DMS79 treated with DMSO at 0.1 percent for 48 hours (cell line): ENCODE measurements at places on chromosomes 7 and 10.

GRCh38 chr10:89242345-89242684, 9.3 kb downstream of the LIPA start:
- no peak for DNase-seq

DNA sequence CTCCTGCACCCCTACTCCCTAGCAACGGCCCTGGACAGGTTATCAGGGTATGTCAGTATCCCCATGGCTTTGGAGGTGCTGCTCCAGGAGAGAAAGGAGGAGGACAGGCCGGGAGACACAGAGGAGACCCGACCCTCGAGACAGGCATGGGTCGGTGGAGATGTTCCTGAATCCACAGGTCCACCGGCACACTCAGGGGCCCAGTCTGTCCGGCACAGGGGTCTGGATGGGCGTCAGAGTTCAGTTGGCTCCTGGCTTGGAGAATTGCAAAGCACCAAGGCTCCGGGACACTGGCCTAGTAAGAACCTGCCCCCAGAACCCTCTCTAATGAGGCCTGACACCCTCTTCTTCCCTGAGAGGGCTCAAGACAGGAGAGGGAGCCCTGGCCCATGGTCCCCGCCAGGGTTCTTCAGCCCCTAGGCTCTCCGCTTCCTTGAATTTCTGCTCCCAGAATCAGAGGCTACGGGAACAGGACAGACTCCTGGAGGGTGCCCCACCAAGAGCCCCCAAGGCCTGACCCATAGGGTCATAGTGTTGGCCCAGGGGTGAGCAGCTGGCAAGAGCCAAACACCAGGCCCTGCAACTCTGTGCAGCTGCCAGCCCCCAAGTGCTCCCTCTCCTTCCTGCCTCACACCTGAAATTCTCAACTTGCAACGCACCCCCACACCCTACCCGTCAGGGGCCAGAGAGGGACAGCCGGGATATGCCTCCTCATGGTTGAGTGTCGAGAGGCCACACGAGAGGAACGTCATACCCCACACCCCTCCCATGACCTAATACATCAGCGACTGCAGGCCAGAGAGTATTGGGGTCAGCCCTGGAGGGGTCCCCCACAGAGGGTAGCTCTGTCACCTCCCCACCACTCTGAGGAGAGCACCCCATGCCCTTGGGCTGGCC, 5.5 kb upstream of the IRF5 start:
- no peak for DNase-seq

- DNase-seq = peak; percentile 60
Observed at GRCh38 chr7:75650062-75650461, 88.7 kb downstream of the HIP1 start.

DNA sequence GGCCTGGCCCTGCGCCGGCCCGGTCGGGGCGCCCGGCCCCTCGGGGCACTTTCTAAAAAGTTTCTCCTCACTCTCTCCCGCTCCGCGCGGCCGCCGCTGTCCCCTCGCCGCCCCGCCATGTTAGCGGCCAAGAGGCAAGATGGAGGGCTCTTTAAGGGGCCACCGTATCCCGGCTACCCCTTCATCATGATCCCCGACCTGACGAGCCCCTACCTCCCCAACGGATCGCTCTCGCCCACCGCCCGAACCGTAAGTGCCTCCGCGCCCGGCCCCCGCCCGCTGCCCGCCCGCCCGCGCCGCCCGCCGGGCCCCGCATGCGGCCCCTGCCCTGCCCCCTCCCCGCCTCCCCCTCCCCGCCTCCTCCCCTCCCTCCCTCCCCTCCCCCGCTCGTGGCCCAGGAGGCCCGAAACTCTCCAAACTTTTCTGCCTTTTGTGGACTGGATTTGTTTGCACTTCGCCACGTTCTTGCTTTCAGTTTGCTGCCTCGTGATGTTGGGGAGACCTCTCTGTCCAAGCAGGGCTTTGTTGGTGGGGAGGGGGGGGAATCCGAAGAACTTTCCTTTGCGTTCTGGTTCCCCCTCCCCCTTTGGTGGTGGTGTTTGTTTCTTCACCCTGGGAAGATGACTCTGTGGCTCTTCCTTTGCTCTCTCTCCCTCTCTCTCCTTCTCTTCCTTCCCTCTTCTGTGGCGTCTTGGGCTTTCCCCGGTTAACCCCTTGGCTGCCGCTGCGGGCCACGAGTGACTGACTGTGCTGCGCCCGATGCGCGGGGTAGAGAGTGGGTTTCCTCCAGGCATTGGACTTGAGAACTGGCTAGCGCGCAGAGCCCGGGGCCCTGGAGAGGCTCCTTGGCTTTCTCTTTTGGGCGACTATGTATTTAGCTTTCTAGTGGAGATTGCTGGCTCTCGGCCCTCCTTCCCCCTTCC, 1.6 kb downstream of the TCF7L2 start:
- no peak for DNase-seq

DNA sequence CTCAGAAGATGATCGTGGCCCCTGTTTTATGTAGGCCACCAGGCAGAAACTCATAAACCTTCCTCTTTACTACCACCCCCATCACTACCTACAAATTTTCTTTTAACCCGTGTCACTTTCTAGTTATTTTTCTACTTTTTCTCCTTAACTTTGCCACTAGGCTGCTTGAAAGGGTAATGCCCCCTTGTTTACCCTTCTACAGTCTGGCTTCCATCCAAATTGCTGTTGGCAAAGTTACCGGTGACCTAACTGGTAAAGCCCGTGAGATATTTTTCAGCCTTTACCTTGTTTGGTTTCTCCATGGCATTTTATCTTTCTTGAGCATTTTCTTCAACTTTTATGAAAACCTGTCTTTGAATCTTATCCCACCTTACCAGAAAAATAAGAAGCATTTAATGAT, 153.0 kb downstream of the WNT2 start:
- DNase-seq = peak; percentile 82

DNA sequence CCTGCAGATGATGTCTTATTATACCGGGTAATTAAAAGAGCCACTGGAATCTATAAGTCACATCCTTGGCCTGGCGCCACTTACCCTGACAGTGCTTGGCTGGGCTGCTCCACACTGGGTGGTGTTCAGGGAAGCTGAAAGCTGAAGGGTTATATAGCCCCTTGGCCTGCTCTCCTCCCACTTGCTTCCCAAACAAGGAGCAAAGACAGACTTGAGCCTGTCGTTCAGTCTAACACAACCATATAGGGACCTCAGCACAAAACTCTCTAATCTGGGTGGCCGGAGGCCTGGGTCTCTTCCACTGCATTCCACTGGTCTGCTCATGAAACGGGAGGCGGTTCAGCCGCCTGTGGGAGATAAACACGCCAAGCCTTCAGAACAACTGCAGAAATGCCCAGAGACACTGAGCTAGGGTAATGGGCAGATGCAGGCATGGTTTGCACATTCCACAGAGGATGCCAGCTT, at the start of gene ACTA2:
Gene ACTA2, minus strand, starts transcription at position 127 of the 465 bp plus-strand sequence. CDS start 3,843 bp downstream, outside the sequence.
- DNase-seq = no peak

- no peak for DNase-seq
Observed at GRCh38 chr10:55628260-55628701, 732.8 kb downstream of the ZWINT start.

GRCh38 chr10:121819049-121819448, 108.8 kb downstream of the ATE1 start:
- DNase-seq = no peak

DNA sequence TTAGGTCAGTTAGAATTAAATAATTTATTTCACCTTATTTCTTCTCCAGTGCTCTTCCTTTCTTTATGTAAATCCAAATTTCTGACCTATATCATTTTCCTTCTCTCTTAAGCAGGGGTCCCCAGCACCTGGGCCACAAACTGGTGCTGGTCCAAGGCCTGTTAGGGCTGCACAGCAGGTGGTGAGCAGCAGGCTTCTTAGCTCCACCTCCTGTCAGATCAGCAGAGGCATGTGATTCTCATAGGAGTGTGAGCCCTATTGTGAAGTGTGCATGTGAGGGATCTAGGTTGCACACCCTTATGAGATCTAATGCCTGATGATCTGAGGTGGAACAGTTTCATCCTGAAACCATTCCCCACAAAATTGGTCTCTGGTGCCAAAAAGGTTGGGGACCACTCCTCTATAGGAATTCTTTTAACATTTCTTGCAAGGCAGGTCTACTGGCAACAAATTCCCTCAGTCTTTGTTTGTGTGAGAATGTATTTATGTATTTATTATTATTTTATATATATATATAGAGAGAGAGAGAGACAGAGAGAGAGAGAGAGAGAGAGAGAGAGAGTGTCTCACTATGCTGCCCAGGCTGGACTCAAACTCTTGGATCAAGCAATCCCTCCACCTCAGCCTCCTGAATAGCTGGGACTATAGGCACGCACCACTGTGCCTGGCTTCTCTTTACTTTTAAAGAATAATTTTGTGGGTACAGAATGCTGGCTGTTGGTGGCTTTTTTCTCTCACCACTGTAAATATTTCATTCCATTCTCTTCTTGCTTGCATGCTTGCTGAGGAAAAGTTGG, 4.3 kb upstream of the ABCC2 start:
- no peak for DNase-seq

DNA sequence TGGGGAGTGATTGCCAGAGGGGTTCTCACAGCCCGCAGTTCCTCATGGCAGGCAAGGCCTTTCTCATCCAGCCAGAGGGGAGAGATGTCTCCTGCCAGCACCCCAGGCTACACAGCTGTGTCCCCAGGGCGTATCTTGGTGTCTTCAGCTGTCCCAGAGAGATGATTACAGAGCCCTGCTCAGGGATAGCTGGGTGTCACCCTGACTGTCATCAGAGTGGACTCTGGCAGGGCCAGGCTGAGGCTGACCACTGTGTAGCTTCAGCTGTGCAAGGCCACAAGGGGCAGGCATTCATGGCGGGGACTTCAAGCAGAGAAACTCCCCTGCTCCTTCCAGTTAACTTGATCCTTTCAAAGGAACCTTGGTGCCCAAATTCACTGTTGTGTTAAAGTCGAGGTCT, 124.2 kb downstream of the RGS10 start:
- no peak for DNase-seq

DNA sequence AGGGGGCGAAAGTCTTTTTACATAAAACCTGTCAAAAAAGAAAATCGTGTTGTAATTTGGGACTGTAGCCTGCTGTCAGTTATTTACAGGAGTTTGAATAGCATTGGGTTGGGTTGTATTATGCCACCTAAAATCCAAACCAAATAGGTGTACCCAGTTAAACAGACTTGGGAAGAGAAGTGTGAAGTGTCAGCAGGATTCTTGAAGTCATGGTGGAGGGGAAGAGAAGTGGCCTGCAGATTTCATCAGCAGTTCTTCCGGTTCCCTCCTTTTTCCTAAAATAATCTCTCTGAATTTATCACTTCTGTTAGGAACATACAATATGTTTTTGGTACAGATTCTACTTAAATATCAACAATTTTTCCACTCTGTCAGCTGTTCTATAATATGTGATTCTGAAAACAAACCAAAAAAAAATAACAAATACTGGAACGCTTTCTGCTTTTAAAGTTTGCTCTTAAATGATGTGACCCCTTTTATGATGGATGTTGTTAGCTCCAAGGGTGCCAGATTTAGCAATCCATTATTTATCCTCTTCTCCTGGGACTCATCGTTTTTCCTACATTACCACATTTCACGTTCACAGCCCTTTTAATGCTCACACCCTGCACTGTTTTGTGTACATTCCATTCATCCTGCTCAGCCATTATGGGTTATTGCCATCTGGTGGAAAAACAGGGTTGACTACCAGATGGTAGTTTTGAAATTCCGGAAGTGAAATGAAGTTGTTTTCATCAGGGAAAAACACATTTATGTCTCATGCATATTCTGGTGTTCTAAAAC, 18.7 kb upstream of the ARHGAP12 start:
- DNase-seq = no peak

- no peak for DNase-seq
Observed at GRCh38 chr10:133474027-133474426, 20.3 kb downstream of the SCART1 start.

GRCh38 chr10:6035931-6036575, 26.1 kb downstream of the IL2RA start:
- DNase-seq = no peak

GRCh38 chr10:61285749-61286148, 167.4 kb downstream of the TMEM26 start:
- no peak for DNase-seq

DNA sequence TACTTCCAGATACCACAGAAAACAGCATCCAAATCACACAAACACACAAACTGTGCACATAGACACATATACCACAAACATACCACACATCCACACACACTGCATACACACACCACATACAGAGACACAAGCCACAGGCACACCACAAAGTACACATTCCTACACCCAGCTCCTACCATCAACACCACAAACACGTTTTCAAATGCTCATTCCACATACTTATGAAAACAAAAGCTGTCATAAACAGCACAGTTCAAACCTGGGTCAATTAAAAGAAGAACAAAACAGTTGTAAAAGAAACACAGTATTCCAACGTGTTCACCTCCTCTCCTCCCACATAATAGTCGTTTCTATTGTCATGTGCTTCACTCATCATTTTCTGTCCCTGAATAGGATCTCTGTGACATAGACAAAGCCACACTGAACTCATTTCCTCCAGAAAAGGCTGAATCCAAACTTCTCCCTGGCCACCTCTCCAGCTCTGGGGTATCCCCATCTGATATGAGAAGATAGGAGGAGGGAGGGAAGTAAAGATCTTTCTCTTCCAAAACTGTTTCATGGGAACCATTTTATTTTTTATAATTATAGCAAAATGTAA, 89.2 kb downstream of the CXCL12 start:
- DNase-seq = no peak

- DNase-seq = peak; percentile 19
Observed at GRCh38 chr10:100184840-100185239, 989 bp downstream of the ERLIN1 start.

DNA sequence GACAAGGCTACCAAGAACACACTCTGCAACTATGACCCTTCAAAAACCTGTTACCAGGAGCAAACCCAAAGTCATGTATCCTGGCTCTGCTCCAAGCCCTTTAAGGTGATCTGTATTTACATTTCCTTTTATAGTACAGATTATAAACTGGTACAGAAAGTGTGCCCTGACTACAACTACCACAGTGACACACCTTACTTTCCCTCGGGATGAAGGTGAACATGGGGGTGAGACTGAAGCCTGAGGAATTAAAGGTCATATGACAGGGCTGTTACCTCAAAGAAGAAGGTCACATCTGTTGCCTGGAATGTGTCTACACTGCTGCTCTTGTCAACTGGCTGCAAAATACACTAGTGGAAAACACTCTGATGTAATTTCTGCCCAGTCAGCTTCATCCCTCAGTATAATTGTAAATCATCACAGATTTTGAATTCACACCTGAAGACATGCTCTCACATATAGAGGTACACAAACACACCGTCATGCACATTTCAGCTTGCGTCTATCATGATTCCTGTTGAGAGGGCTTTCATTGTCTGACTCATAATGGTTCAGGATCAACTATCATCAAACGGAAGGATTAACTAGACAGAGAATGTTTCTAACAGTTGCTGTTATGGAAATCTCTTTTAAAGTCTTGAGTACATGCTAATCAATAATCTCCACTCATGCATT, 318.3 kb downstream of the NXPH1 start:
- DNase-seq = no peak

DNA sequence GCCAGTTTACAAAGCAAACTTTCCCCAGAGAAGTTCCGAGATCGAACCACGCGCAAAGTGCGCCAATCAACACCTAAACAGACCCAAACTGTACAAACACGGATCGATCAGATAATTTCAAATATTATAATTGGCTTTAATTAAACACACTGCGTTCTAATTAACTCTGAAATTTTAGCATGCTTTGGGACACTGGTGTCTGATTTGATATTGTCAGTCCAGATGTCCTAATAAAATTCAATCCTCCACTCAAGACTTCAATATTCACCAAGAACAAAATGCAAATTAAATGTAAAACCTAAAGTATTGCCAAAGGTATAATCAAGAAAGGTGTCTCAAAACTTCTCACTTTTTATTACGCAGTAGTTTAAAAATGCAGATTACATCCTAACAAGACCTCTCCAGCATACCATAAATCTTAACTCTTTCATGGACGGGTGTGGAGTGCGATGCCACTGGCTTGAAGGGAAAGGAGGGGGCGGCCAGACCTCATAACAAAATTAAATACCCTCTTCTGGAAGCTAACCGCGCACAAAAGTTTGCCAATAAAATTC, 5.9 kb upstream of the EBF3 start:
- no peak for DNase-seq
